OCI-M1 (cell line): ENCODE measurements at places on chromosomes 1 and 21.

- DNase-seq: no peak
Measured at GRCh38 chr1:145843031-145843430, 2.4 kb upstream of the NUDT17 start.

- DNase-seq: peak; percentile 88
Measured at GRCh38 chr1:154714638-154715037, 106.7 kb upstream of the ADAR start.

- no peak for DNase-seq
Measured at GRCh38 chr1:14135070-14135469, 435.1 kb downstream of the PRDM2 start.

- DNase-seq: no peak
Measured at GRCh38 chr1:113437554-113438341, 47.4 kb downstream of the MAGI3 start.

DNA sequence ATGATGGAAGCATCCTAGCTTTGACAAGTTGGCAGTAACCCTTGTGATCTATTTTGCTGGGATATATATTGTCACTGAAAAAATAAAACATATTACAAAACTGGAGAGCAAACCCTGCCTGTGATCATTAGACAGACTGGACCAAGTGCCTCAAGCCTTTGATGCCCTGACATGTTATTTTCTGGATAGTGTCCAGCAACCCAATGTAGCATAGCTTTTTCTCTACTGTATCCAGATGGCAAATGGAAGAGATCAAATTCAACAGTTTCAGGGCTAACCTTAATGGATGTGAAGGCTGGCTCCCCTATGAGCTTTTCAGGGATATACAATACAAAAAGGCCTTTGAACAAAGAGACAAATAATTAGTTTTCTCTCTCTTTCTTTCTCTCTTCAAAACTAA, 25.1 kb downstream of the WARS2 start:
- DNase-seq: no peak

DNA sequence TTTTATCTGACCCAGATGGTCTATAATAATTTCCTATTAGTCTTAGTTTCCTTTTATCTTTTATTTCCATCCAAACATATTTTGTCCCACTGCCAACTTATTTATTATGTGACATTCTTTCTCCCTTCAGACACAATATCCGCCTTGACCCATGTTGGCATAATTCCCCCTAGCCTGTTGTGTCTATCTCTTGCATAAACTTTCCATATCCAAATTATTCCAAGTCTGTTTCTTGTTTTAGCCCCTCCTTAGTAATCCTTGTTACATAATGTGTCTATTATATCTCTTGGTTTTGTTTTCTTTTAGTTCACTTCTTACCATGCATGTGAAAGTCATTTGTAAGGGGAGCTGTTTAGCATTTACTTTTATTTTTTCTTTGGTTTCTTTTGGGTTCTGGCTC, 81.6 kb upstream of the CACHD1 start:
- no peak for DNase-seq

DNA sequence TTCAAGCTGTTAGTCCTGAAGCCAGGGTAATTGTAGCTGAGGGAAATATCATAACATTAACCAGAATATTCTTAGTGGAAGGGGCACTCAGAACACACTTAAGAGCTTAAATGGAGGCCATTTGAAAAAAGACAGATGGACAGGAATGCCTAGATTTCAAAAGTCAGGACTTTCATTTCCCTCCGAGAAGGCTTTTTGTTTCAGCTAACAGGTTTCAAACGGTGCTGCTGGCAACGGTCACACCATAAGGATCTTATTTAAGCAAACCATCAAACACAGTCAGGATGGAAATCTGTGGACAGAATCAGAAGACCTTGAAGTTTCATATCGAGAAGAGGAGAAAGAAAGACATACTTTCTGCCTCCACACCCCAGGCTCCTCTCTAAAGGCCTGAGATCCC, 70.1 kb downstream of the SLC66A1 start:
- no peak for DNase-seq

GRCh38 chr1:110673805-110674336, 869 bp downstream of the KCNA3 start:
- DNase-seq: no peak

GRCh38 chr1:58721247-58721820, 21.5 kb upstream of the MYSM1 start:
- DNase-seq: no peak

- DNase-seq: no peak
Measured at GRCh38 chr1:160429125-160429561, 28.8 kb downstream of the VANGL2 start.

- DNase-seq: peak; percentile 75
Measured at GRCh38 chr1:156866249-156866909, 5.7 kb downstream of the NTRK1 start.

- no peak for DNase-seq
Measured at GRCh38 chr1:232553050-232553754, 76.7 kb downstream of the SIPA1L2 start.

DNA sequence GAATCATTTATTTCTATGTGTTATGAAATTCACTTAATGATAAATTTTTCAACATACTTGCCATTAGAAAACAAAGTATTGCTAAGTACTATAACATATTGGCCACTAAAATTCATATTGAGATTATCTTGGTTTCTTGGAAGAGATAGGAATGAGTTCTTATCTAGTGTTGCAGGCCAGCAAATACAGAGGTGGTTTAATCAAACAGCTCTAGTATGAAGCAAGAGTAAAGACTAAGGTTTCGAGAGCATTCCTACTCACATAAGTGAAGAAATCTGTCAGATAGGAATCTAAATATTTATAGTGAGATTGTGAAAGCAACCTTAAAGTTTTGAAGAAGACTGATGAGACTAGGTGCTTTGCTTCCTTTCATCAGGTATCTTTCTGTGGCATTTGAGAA, 37.9 kb upstream of the FOXE3 start:
- peak; percentile 31 for DNase-seq

GRCh38 chr1:233477359-233477758, 136.5 kb upstream of the KCNK1 start:
- no peak for DNase-seq

DNA sequence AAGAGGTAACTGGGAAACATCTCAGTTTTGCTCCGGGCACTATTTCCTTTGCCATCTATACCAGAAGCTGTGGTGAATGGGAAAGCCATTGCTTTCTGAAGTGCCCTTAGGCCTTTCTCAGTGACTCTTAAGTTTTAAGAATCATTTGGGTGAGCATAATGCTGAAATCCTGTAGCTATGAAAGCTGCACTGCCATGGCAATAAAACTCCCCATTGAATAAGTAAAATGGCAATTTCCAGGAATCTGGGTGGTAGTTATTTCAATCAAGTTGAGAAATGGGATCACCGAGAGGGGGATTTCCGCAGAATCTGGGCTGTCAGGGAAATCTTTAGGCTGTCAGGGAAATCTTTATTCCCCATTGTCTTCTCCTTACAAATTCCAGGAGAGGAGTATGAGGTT, 26.8 kb upstream of the MACF1 start:
- no peak for DNase-seq

- no peak for DNase-seq
Measured at GRCh38 chr1:111846842-111847241, 91.1 kb downstream of the DDX20 start.

- DNase-seq: no peak
Measured at GRCh38 chr1:111699268-111699667, 39.9 kb downstream of the INKA2 start.

DNA sequence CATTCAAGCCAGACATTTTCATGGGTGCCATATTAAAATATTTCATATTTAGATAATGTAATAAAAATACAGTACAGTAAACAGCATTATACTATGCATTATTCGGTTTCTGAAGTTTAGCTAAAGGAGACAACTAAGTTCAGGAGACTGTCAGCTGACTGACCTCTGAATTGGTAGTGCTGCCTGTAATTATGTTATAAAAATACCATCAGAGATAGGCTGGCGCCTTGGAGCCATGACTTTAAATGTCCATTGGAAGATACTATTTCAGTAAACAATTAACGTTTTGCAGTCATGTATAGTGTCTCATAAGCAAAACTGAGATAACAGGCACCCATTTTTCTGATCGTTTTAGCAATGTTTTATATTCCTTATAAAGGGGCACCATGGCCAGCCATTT, 11.3 kb upstream of the RAB29 start:
- DNase-seq: no peak

DNA sequence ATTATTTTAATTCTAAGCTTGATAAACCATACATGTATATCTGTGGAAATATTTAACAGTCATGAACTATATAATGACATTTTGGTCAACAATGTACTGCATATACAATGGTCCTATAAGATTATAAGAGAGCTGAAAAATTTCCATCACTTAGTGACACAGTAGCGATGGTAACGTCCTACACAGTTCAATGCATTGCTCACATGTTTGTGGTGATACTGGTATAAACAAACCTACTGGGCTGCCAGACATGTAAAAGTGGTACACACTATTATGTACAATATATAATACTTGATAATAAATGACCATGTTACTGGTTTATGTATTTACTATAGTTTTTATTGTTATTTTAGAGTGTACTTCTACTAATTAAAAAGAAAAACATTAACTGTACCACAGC, 841.9 kb downstream of the LTN1 start:
- no peak for DNase-seq

- DNase-seq: no peak
Measured at GRCh38 chr1:27614625-27615344, 10.8 kb upstream of the AHDC1 start.

- peak; percentile 97 for DNase-seq
Measured at GRCh38 chr1:161766102-161766981, at the start of gene ATF6. Gene ATF6 (plus strand): TSS chr1:161766320. CDS start chr1:161766361, 41 bp downstream.
